ENCODE measurements at places on chromosomes 16 and 17.

DNA sequence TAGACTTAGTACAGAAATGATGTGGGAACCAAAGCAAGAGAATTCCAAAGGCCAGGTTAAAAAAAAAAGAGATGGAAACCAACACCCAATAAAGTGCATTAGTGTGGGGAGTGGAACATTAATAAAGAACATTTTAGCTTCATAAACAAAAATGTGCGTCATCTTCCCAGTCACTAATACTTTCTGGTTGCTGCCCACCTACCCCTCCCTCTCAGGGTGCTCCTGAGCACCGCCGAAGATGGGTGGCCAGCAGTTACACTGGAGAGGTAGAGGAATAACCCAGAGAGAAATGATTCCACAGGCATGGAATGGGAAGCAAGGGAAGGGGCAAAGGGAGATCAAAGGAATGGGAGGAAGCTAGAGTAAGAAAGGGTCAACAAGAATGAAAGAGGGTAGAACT, 6.0 kb upstream of the CHD3 start:
- no peak overlapping the region for H3K27ac ChIP-seq
- H3K27me3 ChIP-seq = no peaks in the 10 kb centered on the region
- no peaks in the 10 kb centered on the region for H3K4me1 ChIP-seq
- peak; percentile 9 for DNase-seq

- H3K27ac ChIP-seq = no peak overlapping the region
- no peaks in the 10 kb centered on the region for H3K4me1 ChIP-seq
- H3K4me3 ChIP-seq = no peak overlapping the region
- peak; percentile 26 for DNase-seq
Observed at GRCh38 chr17:4666296-4666695, 24.8 kb upstream of the ALOX15 start.

GRCh38 chr16:21268236-21268635, 9.9 kb downstream of the CRYM start:
- no peaks in the 10 kb centered on the region for H3K4me1 ChIP-seq
- DNase-seq = no peak
- H3K36me3 ChIP-seq = no peaks in the 10 kb centered on the region
- no peak overlapping the region for H3K4me3 ChIP-seq

DNA sequence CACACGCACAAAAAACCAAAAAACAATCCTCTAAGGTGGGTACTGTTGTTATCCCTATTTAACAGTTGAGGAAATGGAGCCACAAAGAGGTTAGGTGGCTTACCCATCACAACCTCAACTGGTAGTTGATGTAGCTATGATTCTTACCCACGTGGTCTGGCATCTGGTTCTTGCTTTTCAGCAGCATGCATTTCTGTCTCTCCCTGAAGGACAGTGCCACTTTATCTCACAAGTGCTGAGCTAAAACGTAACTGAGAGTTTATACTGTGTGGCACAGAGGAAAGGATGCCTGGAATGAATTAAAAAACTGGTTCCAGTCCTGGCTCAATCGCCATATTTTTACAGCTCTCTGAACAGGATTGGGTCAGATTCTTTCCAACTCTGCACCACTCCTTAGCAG, 1.9 kb upstream of the CORO6 start:
- no peaks in the 10 kb centered on the region for H3K27me3 ChIP-seq
- H3K4me3 ChIP-seq = no peak overlapping the region
- H3K27ac ChIP-seq = no peak overlapping the region
- peaks cover 12% of the 10 kb centered on the region for H3K4me1 ChIP-seq
- DNase-seq = no peak

DNA sequence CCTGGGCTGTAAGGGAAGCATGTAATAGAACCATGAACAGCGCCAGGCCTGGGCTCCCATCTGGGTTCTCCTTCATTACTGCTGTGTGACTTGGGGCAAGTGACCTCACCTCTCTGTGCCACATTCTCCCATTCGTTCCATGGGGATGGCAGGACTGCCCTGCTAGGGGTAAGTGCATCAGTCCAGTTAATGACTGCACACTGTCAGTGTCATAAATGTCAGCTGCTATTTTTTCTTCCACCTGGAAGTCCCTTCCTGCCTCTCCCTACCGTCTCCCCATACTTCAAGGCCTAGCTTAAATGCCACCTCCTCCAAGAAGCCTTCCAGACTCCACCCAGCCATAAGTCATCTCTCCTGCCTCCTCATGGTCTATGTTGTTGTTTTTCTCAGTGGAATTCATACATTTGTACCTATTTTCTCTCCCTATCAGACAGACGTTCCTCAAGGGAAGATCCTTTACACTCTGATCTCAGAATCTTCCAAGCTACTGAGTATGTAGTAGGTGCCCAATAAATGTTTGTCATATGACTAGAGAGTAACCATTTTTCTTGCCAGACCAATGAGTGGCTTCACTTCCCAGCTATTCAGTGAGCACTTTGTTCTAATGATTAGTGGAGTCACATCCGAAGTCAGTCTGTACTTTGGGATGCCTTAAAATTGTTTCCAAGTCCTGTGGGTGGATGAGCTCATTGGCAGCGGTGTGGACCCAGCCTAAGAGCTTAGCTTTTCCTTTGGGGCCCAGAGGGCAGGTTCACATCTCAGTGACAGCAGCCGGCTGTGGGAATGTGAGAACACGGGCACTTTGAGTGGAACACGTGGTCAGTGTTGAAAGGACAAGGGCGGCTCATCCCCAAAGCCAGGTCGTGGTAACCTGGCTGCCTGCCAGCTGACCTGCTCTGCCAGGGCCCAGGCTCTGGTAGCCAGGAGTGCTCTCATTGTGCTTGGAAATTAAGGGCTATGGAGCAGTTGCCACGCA, 147.5 kb upstream of the GSE1 start:
- peaks cover 15% of the 10 kb centered on the region for H3K4me1 ChIP-seq
- no peaks in the 10 kb centered on the region for H3K36me3 ChIP-seq
- H3K27ac ChIP-seq = no peak overlapping the region
- H3K27me3 ChIP-seq = no peaks in the 10 kb centered on the region
- peak; percentile 67 for DNase-seq

GRCh38 chr16:23679274-23679985, 741 bp downstream of the PLK1 start:
- H3K27me3 ChIP-seq = no peaks in the 10 kb centered on the region
- H3K36me3 ChIP-seq = peaks cover 10% of the 10 kb centered on the region
- peak overlapping the region; percentile 67 for H3K27ac ChIP-seq
- peak overlapping the region; percentile 67 for H3K4me3 ChIP-seq
- H3K4me1 ChIP-seq = peaks cover 22% of the 10 kb centered on the region
- DNase-seq = peak; percentile 44

DNA sequence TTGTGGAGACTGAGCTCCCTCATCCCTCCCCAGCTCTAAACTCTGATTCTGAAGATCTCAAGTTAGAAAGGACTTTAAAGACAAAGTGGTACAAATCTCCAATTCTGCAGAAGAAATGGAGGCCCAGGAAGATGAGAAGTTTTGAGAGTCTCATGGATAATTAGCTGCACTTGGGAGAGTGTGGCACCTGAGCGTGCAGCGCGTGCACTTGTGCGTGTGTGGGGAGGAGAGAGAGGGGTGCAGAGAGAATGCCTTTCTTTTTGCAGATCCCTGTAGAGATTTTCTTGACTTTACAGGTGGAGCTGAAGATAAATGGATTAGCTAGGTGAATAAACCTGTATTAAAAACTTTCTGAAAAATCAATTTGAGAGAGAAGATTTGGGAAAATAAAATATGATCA, 14.8 kb upstream of the AKTIP start:
- no peaks in the 10 kb centered on the region for H3K36me3 ChIP-seq
- H3K4me1 ChIP-seq = no peaks in the 10 kb centered on the region
- H3K4me3 ChIP-seq = no peak overlapping the region
- H3K27me3 ChIP-seq = no peaks in the 10 kb centered on the region
- no peak overlapping the region for H3K27ac ChIP-seq

DNA sequence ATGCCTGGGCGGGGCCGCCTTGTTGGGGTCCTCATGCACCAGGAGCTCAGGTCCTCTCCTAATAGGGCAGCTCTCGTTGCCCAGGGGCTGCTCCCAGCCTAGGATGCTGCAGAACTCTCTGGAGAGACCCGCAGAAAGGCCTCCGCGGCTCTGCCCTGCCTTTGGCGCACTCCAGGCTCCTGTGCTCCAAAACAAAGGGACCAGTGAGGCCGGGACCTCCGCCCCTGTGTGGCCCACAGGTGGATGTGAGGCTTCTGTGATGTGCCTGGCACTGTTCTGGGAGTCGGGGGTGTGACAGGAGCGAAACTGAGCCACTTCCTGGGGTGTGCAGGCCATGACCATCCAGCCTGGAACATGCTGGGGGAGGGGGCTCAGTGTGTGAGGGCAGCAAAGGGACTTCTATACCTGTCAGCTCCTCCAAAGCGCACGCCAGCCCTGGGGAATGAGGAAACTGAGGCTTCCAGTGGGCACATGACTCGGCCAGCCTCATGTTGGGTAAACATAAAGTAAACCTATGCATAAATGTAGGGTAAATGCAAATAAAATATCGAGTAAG, 153.2 kb downstream of the IRF8 start:
- H3K27me3 ChIP-seq = peaks cover 18% of the 10 kb centered on the region
- H3K4me1 ChIP-seq = no peaks in the 10 kb centered on the region
- H3K27ac ChIP-seq = no peak overlapping the region
- DNase-seq = no peak

All from fibroblast of lung (primary cell).